ENCODE measurements at places on chromosomes 6 and 20. TPM values are rescaled to one million over a fixed set of nuclear protein-coding genes. Genes with fewer than 3 reads are reported as not detected.

The RNF5 gene
- 74.1 TPM for total RNA-seq

GRCh38 chr6:2426561-2427340 lies 181.3 kb upstream of the GMDS start:
- H3K27ac ChIP-seq: no peak overlapping the region
- H3K27me3 ChIP-seq: no peaks in the 10 kb centered on the region
- no peak overlapping the region for H3K4me3 ChIP-seq
- H3K4me1 ChIP-seq: no peaks in the 10 kb centered on the region

GRCh38 chr20:24164360-24164759 lies 175.8 kb upstream of the GGTLC1 start:
- no peak for DNase-seq
- H3K36me3 ChIP-seq: no peaks in the 10 kb centered on the region
- H3K27me3 ChIP-seq: no peaks in the 10 kb centered on the region
- no peak overlapping the region for H3K4me3 ChIP-seq
- no peak overlapping the region for H3K27ac ChIP-seq

GRCh38 chr20:59939879-59940128 lies 301 bp downstream of the PPP1R3D start:
- peaks cover 4% of the 10 kb centered on the region for H3K4me1 ChIP-seq
- H3K27ac ChIP-seq: peak overlapping the region; percentile 98
- no peak for DNase-seq
- H3K27me3 ChIP-seq: no peaks in the 10 kb centered on the region

DNA sequence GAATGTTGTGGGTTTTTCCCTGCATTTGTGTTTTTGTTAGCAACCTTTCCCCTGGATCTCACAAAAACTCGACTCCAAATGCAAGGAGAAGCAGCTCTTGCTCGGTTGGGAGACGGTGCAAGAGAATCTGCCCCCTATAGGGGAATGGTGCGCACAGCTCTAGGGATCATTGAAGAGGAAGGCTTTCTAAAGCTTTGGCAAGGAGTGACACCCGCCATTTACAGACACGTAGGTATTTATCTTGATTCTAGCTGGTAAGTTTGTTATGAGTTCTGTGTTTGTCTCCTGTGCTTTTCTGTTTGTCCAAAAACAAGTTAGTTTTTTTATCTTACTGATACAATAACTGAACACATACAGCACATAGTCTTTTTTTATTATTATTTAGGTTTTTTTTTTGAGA lies 3.0 kb downstream of the SLC25A27 start:
- DNase-seq: no peak
- no peaks in the 10 kb centered on the region for H3K4me1 ChIP-seq
- no peaks in the 10 kb centered on the region for H3K27me3 ChIP-seq
- H3K36me3 ChIP-seq: no peaks in the 10 kb centered on the region
- H3K27ac ChIP-seq: no peak overlapping the region
- H3K4me3 ChIP-seq: no peak overlapping the region

DNA sequence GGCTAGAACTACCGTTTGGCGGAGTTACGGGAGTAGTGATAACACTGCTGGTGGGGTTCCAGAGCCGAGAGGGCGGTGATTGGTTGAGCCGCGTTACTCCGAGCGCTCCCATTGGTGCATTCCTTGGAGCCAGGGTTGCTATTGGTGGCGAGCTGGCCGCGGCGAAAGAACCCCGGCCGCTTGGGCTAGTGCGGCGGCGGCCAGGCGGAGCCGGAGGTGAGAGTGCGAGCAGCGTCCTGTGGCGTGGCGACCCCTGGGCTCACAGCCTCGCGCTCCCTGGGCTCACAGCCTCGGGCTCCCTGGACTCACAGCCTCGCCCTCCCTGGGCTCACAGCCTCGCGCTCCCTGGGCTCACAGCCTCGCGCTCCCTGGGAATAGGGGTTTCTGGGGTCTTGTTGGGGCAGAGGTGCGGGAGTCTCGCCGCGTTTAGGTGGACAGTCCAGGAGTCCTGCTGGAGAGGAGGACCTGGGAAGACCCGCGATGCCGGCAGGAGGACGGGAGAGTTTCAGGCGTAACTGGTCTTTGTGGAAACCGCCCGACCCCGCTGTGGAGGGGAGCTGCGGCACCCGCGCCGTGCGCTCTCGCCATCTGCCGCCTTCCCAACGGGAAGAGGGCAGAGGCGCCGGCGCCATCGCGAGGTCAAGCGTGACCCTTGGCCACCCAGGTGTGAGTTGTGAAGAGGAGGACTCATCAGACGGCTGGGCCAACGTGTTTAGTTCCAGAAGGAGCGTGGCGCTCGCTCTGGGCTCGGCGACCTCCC lies 12.2 kb downstream of the PRDM13 start:
- no peak for DNase-seq
- no peak overlapping the region for H3K4me3 ChIP-seq
- H3K27ac ChIP-seq: no peak overlapping the region
- H3K4me1 ChIP-seq: no peaks in the 10 kb centered on the region
- H3K27me3 ChIP-seq: peaks cover 60% of the 10 kb centered on the region
- no peaks in the 10 kb centered on the region for H3K36me3 ChIP-seq

The POFUT1 gene
- 36.7 TPM for total RNA-seq

- no peak for DNase-seq
- H3K36me3 ChIP-seq: no peaks in the 10 kb centered on the region
- no peaks in the 10 kb centered on the region for H3K4me1 ChIP-seq
Observed at GRCh38 chr6:154752022-154752421, 18.8 kb downstream of the SCAF8 start.

GRCh38 chr6:80733641-80734040 lies 627.2 kb downstream of the BCKDHB start:
- DNase-seq: no peak
- H3K4me3 ChIP-seq: no peak overlapping the region
- H3K27ac ChIP-seq: no peak overlapping the region
- H3K27me3 ChIP-seq: no peaks in the 10 kb centered on the region

DNA sequence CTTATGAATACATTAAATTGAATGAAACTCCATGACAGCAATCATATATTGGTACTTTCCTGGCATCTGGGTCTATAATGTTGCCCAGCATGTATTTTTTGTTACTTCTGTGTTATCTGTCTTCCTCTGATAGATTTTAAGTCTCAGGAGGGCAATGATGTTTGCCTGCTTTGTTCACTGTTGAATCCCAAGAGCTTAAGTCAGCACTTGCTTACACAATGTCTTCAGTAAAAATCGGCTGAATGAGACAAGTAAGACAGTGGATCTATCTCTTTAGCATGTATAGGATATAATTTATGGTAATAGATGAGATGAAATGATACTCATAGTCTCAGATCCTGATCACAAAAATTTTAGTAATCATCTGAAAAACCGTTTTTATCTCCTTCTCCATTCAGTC lies 1034.9 kb upstream of the EPHA7 start:
- H3K27me3 ChIP-seq: no peaks in the 10 kb centered on the region
- H3K36me3 ChIP-seq: no peaks in the 10 kb centered on the region
- H3K27ac ChIP-seq: no peak overlapping the region
- H3K4me1 ChIP-seq: no peaks in the 10 kb centered on the region
- no peak overlapping the region for H3K4me3 ChIP-seq

The CD93 gene
- total RNA-seq: 104 TPM

The HLA-DQB1 gene
- total RNA-seq: 13.8 TPM

The LY6G5B gene
- total RNA-seq: 15.1 TPM

DNA sequence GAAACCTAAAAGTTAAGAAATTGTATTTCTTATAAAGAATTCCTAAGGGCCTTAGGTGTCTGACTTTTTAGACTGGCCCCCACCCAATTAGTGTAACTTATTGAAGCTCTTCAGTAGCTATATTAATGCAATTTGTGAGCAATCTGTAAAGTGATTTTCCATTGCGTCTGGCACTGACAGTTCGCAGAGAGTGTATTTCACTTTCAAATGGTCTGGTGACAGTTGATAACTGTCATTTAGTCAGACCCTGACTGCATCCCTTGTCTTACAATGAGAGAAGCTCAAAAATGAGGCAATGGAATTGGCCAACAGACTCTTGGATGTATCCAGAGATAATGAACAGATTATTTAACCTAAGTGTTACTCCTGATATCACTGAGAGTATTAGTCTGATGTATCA lies 351.8 kb downstream of the FRK start:
- H3K27ac ChIP-seq: no peak overlapping the region
- DNase-seq: no peak
- no peaks in the 10 kb centered on the region for H3K4me1 ChIP-seq
- no peak overlapping the region for H3K4me3 ChIP-seq
- no peaks in the 10 kb centered on the region for H3K36me3 ChIP-seq
- H3K27me3 ChIP-seq: no peaks in the 10 kb centered on the region

The PLCB4 gene
- total RNA-seq: 17.7 TPM

DNA sequence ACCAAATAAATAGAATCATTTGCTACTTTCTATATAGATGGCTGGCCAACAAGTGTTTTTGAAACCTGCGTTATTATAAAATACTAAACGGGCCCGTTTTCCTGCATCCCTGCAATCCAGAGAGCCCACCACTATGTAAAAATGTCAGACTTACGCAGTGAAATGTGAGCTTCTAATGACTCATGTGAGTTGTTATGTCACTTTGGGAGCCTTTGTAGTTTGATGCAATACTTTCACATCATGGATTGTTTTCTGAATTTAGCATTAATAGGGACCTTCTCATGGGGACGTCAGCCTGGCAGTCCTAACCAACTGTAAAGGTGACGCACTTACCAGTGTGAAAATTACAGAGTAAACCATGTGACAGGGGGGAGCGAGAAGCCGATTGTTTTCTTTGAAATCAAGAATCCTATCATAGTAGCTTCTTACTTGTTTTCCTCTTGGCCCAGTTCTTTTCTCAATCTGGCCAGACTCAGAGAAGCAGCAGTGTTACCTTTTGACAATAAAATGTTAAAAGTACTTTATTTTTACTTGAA lies 75.3 kb downstream of the SSR1 start:
- H3K27ac ChIP-seq: no peak overlapping the region
- H3K36me3 ChIP-seq: no peaks in the 10 kb centered on the region
- H3K4me1 ChIP-seq: peaks cover 5% of the 10 kb centered on the region
- no peaks in the 10 kb centered on the region for H3K27me3 ChIP-seq

DNA sequence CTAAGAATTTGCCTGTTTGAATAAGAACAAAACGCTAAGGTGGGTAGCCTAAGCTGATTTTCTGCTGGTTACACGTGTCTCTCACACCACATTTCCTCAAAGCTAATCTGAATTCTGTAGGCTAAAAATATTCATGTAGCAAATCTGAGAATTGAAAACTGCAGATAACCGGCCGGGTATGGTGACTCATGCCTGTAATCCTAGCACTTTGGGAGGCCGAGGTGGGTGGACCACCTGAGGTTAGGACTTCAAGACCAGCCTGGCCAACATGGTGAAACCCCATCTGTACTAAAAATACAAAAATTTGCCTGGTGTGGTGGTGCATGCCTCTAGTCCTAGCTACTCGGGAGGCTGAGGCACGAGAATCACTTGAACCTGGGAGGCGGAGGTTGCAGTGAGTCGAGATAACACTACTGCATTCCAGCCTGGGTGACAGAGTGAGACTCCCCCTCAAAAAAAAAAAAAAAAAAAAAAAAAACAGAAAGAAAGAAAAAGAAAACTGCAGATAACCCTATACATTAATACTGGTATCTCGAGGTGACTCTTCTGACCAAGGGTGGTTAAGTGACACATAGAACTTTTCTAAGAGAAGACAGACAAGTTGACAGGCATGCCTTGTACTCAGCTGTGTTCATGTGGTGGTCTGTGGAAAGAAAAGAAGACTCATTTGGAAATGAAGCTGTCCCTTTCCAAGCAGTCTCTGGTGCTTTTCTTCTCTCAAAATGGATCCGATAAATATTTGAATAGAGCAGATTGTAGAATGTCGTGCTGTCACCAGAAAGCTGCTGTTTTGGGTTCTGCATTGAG lies 24.7 kb upstream of the ASXL1 start:
- DNase-seq: no peak
- H3K27me3 ChIP-seq: no peaks in the 10 kb centered on the region
- no peaks in the 10 kb centered on the region for H3K36me3 ChIP-seq
- H3K4me3 ChIP-seq: no peak overlapping the region
- peak overlapping the region; percentile 9 for H3K27ac ChIP-seq
- peaks cover 24% of the 10 kb centered on the region for H3K4me1 ChIP-seq

DNA sequence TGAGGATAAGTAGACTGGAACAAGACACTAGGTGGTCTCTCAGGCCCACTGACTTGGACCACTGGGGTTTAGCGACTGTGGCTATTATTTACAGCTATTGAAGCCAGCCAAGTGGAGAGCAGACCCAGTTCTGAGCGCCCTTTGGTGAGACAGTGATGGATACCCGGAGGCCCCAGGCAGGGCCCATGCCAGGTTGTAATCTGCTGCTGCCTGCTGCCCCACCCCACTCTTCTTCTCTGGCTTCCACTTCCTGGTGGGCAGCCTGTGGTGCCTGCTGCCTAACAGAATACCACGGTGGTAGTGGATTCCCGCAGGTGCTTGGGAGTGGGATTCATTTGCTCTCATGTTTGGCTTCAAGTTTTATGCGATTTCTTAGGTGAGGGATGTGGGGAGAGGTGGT lies 570 bp downstream of the RAB44 start:
- H3K27me3 ChIP-seq: no peaks in the 10 kb centered on the region
- H3K36me3 ChIP-seq: no peaks in the 10 kb centered on the region
- no peak for DNase-seq
- H3K27ac ChIP-seq: no peak overlapping the region
- H3K4me1 ChIP-seq: no peaks in the 10 kb centered on the region

DNA sequence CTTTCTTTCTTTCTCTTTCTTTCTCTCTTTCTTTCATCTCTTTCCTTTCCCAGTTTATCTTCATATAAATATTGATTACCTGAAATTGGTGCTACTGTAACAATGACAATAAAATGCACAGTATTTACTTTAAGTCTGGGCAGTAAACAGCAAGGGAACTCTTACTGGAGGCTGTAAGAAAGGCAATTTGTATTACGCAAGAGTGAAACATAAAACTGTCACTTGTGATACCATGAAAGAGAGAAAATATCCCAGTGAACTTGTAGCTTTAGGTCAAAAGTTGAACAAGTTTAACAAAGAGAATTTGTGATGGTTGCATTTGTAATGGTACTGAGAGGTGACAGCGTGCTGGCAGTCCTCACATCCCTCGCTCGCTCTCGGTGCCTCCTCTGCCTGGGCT lies 80.0 kb downstream of the EYS start:
- DNase-seq: no peak
- H3K27me3 ChIP-seq: no peaks in the 10 kb centered on the region
- H3K4me1 ChIP-seq: no peaks in the 10 kb centered on the region
- no peak overlapping the region for H3K27ac ChIP-seq

The HLA-A gene
- 695 TPM for total RNA-seq

- DNase-seq: no peak
- H3K27me3 ChIP-seq: no peaks in the 10 kb centered on the region
- no peak overlapping the region for H3K4me3 ChIP-seq
- peaks cover 31% of the 10 kb centered on the region for H3K36me3 ChIP-seq
Observed at GRCh38 chr6:108996208-108996607, 98.4 kb downstream of the SESN1 start.

- DNase-seq: no peak
- no peaks in the 10 kb centered on the region for H3K36me3 ChIP-seq
- H3K27ac ChIP-seq: no peak overlapping the region
Observed at GRCh38 chr6:53527249-53527765, 17.6 kb downstream of the GCLC start.

- peaks cover 11% of the 10 kb centered on the region for H3K36me3 ChIP-seq
- DNase-seq: no peak
- H3K27me3 ChIP-seq: no peaks in the 10 kb centered on the region
- H3K4me1 ChIP-seq: peaks cover 6% of the 10 kb centered on the region
Observed at GRCh38 chr6:2947445-2947844, 23.9 kb downstream of the SERPINB6 start.

All from kidney (tissue), 22 donors.